ENCODE measurements at places on chromosomes 11 and 22.

DNA sequence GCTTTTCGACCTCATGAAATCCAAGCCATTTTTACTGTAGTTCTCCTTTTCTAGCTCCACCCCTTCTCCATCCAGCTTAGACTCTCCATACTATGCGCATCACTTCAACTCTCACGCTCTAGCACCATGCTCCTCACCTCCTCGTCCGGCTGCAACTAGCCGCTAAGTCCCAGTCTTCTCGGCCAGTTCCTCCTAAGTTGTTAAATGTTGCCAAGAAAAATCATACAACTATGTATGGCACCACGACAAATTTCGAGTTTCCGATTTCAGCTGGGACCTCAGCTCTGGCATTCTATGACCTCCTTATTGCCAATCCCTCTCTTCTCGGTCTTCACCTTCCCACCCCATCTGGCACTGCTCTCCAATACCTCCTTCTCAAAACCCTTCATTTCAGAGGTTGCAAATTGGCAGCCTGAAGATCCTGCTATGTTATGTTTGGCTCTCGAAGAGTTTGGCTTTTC is 1.0 kb downstream of the ZNF70 start:
- DNase-seq = no peak

DNA sequence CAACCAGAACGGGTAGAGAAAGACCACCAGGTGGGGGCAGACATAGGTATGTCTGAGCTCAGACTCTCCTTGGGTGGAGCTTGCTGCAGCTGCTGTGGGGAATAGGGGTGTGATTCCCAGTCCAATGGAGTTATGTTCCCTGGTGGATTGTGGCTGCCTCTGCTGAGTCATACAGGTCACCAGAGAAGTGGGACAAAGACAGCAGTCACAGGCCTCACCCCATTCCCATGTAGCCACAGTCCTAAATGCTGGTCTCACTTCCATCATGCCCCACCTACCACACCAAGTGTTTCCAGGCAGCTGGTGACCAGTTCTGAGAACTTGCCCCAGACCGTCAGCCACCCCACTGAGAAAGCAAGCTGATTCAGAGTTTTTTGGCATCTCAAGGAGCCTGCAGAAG is 17.5 kb downstream of the OR52E5 start:
- no peak for DNase-seq

GRCh38 chr22:25838960-25839741 is 97.2 kb downstream of the MYO18B start:
- DNase-seq = no peak

DNA sequence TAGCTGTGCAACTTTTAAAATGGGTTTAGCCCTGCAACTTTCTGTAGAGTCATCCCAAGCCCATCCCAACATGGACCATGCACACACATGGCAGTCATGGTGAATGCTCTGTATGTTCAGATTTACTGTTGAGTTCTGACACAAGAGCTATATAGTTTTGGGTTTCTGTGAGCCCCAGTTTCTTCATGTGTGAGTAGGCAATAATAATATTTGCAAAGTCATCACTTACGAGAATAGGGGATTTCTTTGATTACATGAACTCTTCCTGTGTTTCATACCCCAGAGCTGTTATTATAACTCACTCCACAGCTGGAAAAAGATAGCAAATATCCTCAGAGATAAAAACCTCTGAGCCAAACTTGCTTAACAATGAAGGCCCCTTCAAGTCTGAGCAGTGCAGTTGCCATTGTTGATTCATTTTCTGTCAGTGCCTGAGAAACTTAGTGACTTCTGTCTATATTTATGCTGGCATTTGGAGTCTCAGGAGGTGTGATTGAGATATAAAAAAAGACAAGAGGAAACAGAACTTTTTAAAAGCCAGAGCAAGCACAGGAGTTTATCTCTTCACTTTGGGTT is 767.9 kb upstream of the API5 start:
- no peak for DNase-seq

DNA sequence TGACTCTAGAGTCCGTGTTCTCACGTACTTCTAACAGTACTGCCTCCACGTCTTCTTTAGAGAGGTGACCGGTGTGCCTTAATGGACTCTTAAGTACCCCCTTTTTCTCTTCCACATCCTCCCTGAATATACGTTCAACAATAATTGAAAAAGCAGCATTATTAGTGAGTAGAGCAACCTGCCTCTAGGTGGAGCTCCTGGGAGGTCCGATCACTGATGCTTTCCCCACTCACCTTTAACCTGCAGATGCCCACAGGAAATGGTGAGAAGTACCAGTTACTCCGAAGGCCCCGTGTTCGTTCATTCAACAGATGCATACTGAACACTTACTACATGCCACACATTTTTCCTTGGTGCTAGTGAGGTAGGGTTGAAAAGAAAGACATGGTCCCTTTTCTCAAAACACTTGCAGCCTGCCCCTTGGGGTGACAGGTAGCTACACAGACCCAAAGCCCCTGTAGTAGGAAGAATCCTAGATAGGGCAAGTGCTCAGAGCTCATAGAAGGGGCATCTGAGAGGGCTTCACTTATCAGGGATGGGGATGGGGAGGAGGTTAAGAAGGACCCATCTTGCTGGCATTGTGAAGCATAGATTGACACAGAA is 72.7 kb downstream of the FEZ1 start:
- no peak for DNase-seq

- no peak for DNase-seq
These were observed 66.9 kb downstream of the RBFOX2 start for GRCh38 chr22:35961480-35962295.

- DNase-seq = no peak
These were observed 68.4 kb downstream of the GGTLC2 start for GRCh38 chr22:22712666-22713365.

GRCh38 chr11:72798361-72798760 is 4.5 kb upstream of the STARD10 start:
- DNase-seq = no peak

DNA sequence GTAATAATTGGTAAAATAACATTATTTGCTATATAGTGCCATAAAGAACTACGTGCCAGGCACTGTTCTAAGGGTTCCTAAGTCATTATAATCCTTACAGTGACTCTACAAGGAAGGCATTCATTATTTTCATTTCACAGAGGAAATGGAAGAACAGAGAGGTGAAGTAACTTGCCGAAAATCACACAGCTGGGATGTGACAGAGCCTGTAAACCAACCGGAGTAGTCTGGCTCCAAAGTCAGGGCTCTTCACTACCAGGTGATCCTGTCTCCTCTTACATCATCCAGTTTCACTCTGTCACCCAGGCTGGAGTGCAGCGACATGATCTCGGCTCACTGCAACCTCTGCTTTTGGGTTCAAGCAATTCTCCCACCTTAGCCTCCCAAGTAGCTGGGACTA is 59.2 kb upstream of the RBFOX2 start:
- no peak for DNase-seq

GRCh38 chr11:9884601-9885000 is 220.7 kb downstream of the SWAP70 start:
- DNase-seq = no peak

- DNase-seq = no peak
These were observed 1.8 kb downstream of the CDC42EP2 start for GRCh38 chr11:65316227-65317024.

- no peak for DNase-seq
These were observed 35.3 kb downstream of the KIAA0930 start for GRCh38 chr22:45205276-45205925.

- no peak for DNase-seq
These were observed 1.2 kb downstream of the DPAGT1 start for GRCh38 chr11:119100246-119100970.

DNA sequence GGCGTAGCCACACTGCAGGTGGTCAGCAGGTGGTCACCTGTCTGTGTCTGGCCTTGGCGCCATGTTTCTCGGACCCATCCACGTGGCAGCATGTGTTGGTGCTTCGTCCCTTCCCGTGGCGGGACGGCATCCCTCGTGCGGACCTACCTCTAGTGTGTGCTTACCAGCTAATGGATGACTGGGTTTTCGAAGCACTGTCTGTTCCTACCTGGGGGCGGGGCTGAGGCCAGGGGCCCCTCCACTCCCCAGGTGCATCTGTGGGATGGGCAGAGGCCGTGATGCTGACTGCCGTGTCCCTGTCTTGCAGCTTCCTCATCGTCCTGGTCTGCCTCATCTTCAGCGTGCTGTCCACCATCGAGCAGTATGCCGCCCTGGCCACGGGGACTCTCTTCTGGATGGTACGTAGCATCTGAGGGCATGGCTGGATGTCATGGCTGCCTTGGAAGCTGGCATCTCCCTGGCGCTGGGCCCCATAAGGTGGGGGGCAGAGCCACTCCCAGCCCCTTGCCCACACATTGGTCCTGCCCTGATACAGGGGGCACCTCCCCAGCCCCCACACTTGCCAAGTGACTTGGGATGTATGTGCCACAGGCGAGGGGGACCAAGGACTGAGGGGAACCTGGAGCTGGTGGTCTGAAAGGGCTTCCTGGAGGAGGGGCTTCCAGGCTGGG is 82.9 kb downstream of the KCNQ1 start:
- peak; percentile 41 for DNase-seq

- no peak for DNase-seq
These were observed 790 bp downstream of the RAB1B start for GRCh38 chr11:66268952-66269905.

GRCh38 chr22:43441751-43442150 is 29.9 kb downstream of the MPPED1 start:
- DNase-seq = no peak

DNA sequence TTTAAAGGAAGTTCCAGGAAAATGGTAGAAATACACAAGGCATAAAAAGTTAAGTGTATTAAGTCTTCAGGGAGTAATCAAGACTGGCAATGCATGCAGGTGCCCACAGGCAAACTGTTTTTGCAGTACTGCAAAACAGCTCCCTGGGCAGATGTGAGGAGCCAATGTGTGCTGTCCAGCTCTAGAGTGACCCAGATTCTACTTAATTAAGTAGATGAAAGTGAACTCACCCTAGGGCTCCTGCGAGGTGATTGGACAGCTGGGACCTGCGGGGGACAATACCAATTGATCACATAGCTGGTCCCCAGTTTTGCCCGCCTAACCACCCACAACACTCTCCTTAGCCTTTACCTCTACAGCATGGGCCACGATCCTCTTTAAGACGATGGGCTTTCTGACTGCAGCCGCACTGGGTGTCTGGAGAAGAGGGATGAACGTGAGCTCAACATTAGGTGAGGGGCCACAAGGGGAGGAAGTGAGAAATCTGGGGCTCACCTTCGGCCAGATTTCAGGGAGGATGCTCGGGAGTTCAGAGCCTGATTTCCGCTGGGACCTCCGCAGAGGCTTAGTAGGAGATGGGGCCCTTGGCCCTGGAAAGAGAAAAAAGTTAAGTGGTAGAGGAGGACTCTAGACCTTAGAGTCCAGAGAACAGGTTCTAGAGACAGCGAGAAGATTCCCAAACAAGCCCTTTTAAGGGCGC is 556 bp downstream of the CDCA5 start:
- DNase-seq = no peak

DNA sequence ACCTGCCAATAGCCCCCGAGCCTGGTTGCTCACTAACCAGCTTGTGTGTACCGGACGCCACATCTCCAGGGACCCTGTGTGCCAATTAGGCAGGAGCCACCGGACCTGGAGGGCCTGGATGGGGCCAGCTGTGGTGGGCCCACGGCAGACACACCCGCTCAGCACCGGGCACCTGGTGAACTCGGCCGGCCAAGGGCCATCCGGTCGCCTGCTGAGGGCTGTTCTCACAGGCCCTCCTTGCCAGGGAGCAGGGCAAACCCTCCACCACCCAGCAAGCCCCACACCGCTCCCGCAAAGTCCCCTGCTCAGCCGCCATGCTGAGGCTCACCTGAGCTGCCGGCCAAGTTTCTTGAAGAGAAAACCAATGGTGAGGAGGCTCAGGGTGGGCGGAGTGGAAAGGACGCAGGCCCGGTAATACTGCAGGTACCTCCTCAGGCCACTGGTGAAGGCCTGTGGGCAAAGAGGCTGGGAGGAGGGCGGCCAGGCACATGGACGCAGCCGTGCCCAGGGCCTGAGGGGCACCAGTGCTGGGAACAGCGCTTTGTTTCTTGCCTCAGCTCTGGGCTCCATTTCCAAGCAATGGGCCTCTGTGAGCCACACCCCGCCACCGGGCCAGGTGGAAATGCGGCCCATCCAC is 17.1 kb downstream of the TUBGCP6 start:
- no peak for DNase-seq

DNA sequence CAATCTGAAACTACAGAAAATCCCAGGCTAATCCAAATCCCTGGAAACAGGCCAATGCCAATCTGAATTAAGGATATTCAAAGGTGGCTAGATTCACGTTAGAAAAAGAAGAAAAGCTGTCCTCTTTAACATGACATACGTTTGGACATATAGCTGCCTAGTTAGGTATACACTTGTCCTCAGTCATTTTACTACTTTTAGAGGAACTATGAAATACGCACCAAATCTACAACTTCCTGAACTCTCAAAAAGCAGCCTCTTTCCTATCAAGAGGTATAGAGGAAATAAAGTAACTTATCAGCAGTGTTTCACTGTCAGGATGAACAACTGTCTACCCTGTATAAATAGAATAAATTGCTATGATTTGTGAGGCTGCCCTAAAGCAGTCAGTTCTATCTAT is 24.0 kb downstream of the KMT5B start:
- no peak for DNase-seq
